Kidney capillary endothelial cell (primary cell): ENCODE measurements at places on chromosomes 11 and 22.
A peak's percentile ranks its signal among the peaks of the same experiment; 100 is the strongest.

- DNase-seq: peak; percentile 87
These were observed 21.4 kb upstream of the PACSIN2 start for GRCh38 chr22:43036282-43036829.

GRCh38 chr11:118217575-118217974 lies 7.2 kb downstream of the JAML start:
- no peak for DNase-seq

DNA sequence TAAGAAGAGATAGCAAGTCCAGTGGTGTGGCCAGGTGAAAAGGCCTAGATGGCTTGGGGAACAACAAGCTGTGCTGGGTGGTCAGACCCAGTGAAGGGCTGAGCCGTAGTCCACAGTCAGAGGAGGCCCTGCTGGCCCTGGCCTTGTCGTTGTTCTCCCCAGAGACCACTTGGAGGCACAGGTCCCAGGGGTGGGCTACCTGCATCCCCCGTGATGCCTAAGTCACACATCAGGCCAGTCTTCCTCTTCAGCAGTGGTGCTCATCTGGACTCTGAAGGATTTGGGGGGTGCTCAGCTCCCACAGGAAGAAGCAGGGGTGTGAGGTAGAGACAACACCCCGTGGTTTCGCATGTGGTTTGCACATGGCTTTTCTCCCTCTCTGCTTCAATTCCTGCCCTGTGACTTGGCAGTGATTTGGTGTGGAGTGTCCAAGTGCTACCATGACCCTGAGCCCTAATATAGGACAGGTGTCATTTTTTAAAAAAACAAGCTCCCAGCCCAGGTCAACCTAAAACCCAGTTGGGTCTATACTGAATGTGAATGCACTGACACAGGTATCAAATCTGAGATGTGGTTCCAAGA lies 51.0 kb downstream of the ALX4 start:
- DNase-seq: no peak

DNA sequence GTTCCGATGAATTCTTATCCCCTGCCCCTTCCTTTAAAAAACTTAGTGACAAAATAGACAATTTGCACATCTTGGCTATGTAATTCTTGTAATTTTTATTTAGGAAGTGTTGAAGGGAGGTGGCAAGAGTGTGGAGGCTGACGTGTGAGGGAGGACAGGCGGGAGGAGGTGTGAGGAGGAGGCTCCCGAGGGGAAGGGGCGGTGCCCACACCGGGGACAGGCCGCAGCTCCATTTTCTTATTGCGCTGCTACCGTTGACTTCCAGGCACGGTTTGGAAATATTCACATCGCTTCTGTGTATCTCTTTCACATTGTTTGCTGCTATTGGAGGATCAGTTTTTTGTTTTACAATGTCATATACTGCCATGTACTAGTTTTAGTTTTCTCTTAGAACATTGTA lies 12.0 kb downstream of the CCND1 start:
- DNase-seq: no peak

DNA sequence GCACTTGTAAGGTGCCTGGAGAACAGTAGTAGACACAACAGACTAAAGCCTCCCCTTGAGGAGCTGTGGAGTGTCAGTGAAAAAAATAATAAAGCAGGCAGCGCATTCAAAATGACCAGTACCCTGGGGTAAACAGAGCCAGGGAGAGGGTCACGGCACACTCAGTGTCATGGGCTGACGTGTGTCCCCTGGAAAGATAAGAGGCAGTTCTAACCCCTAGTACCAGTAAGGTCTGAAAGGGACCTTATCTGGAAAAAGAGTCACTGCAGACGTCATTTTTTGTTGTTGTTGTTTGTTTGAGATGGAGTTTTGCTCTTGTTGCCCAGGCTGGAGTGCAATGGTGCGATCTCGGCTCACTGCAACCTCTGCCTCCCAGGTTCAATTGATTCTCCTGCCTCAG lies 32.0 kb downstream of the DUSP8 start:
- DNase-seq: no peak

DNA sequence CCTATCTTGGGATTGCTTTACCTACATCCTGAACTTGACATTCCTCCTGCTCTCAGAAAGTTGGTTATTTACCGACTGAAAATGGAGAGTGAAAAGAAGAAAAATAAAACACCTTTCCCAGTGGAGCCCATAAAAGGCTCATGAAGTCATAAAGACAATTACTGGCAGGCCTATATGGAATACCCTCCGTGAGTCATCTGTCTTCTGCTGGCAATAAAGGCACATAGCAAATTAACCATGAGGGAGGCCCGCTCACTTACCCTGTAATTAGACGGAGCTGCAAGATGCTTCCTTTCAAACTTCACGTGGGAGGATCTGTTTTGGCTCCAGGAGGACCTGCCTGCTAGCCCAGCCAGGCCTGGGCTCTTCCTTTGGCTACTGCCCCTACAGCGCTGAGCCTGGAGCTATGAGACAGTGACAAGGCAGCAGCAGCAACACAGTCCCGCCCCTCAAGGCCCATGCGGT lies 540.4 kb downstream of the BUD13 start:
- no peak for DNase-seq

- DNase-seq: no peak
These were observed 1461.9 kb downstream of the TBC1D22A start for GRCh38 chr22:48224332-48224731.

DNA sequence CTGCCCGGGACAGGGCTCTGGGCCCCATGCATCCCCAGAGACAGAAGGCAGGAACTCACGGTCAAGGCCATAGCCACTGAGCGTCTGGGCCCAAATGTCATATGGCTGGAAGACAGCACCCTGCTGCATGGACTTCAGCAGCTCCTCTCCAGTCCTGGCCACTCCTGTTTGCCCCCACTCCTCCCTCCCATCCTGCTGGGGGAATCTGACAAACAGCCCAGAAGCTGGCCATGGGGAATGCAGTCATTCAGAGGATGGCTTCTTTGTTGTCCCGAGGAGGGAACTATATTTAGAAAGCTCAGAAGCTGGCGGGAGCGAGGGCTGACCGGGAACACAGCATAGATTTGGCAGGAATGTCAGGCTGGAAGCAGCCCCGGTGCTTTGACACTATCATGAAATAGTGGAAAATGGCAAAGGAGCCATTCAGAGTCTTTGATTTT lies 35.0 kb downstream of the DKK3 start:
- DNase-seq: no peak

- DNase-seq: no peak
These were observed 18.3 kb downstream of the CYTH4 start for GRCh38 chr22:37300551-37301017.

GRCh38 chr11:46410021-46410420 lies 18.4 kb upstream of the CHRM4 start:
- no peak for DNase-seq

- no peak for DNase-seq
These were observed 49.3 kb upstream of the MPPED2 start for GRCh38 chr11:30635401-30635989.

- no peak for DNase-seq
These were observed 70.2 kb upstream of the LMO1 start for GRCh38 chr11:8333811-8334401.

DNA sequence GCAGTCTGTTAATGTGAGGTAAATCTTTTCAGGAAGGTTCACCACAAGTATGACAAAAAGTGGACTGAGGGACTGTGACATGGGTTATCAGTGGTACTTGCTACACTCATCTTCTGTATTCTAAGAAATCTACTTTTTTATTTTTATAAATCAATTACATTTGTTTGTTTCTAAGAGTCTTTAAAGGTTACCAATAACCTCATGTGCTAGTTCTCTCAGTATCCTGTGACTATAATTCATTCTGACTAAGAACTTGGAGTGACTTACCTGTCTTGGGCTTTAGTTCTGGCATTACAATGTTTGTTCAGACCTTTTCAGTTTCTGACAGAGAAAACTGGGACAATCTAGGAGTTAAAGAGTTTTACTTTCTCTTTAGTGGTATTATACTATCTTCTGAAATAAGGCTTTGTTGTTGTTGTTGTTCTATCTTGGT lies 108.4 kb downstream of the PDE3B start:
- no peak for DNase-seq

DNA sequence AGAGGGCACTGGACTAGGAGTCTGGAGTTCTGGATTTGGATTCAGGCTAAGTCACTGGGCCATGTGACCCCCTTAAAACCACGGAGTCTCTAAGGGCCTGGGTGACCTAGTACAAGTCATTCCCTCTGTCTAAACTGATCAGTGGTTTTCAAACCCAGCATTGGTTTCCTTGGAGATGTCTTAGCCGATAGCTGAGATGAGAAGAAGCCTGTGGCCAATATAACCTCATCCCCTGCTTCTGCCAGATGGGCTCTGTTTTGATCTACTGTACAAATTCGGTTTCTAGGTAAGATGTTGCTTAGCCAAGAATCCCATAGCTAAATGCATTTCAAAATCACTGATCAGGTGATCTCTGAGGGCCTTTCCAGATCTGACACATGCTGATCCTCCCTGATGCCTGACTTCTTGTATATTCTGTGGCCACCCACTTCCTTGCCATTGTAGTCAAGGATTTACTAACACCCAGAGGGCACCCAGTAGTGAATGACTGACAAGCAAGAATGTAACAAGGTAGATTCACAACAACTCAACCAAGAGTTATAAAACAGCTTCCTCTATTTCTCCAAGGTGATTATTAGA lies 53.1 kb downstream of the GALNT18 start:
- DNase-seq: no peak

- DNase-seq: no peak
These were observed 153.4 kb upstream of the B3GAT1 start for GRCh38 chr11:134565343-134565891.

GRCh38 chr22:38353142-38353629 lies 36.0 kb upstream of the CSNK1E start:
- DNase-seq: peak; percentile 37
